T-cell (primary cell): ENCODE measurements at places on chromosomes 4 and X. TPM values are rescaled to one million over a fixed set of nuclear protein-coding genes. Genes with fewer than 3 reads are reported as not detected.

GRPR gene
- not detected for total RNA-seq

MEPE gene
- not detected for total RNA-seq

MAGEA10 gene
- not detected for total RNA-seq

SLC49A3 gene
- total RNA-seq, result 2.7 TPM

PPEF2 gene
- 0.85 TPM for total RNA-seq

ERCC6L gene
- 0.30 TPM for total RNA-seq

APOOL gene
- 11.7 TPM for total RNA-seq

NKX6-1 gene
- total RNA-seq, result not detected

UBL4A gene
- total RNA-seq, result 44.1 TPM

P2RY4 gene
- total RNA-seq, result 0.44 TPM

GRIA3 gene
- total RNA-seq, result not detected

FMR1 gene
- total RNA-seq, result 80.1 TPM

CXCL6 gene
- not detected for total RNA-seq

ATP5ME gene
- total RNA-seq, result 92.4 TPM

ASB11 gene
- not detected for total RNA-seq

NAP1L2 gene
- total RNA-seq, result 12.8 TPM
